ENCODE measurements at places on chromosomes 12 and 14.

GRCh38 chr12:121239351-121240061 is 29.6 kb downstream of the P2RX4 start:
- DNase-seq = peak; percentile 17

- DNase-seq = no peak
These were observed 3.4 kb upstream of the C3AR1 start for GRCh38 chr12:8069582-8069981.

- DNase-seq = no peak
These were observed 176.0 kb downstream of the TMEM121 start for GRCh38 chr14:105702275-105702817.

DNA sequence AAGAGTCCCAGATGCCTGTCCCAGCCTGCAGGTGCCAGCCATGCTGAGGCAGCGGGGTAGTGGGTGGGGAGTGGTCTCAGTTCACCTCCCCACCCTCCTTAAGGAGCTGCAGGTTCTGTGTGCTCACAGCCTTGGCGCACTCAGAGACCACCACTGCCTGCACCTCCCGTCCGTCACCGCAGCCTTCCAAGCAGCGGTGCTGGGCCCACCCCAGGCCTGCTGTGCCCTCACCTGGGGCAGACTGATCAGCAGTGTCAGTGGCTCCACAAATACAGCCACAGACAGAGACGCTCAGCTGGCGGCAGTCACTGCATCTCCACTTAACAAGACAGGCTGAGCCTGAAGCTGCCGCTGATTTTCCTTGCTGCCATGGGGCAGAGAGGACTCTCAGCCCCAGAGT is 120.2 kb downstream of the RFLNA start:
- no peak for DNase-seq

DNA sequence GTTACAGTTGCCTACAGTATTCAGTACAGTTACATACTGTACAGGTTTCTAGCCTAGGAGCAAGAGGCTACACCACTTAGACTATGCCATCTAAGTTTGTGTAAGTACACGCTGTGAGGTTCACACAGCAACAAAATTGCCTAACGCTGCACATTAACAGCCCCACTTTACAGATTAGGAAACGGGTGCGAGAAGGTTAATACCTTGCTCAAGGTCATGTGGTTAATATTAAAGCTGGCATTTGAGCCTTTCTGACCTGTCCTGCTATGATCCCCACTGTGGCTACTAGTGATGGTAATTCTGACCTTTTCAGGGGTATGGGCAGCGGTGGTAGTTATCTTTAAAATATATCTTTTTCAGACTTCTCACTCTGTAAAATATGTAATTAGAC is 20.9 kb downstream of the ACVR1B start:
- DNase-seq = no peak

GRCh38 chr12:116528498-116528897 is 30.7 kb upstream of the MAP1LC3B2 start:
- no peak for DNase-seq

DNA sequence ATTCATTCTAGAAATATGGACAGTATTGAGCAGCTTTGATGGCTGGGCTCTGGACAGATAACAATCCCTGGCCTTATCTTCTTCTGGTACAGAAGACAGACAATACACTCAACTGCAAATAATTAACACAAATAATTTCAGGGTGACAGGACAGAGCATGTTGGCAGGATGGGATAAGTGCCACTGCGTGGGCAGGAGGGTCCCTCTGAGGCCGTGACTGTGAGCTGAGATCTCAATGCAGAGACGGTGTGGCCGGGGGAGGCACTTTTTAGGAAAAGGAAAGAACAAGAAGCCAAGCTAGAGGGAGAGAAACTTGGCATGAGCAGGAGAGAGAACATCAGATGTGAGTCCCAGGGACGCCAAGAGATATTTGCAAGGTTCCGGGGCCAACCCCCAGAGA is 8.1 kb downstream of the SYNE3 start:
- DNase-seq = no peak

- no peak for DNase-seq
These were observed 13.9 kb upstream of the PPP1CC start for GRCh38 chr12:110756611-110757010.

DNA sequence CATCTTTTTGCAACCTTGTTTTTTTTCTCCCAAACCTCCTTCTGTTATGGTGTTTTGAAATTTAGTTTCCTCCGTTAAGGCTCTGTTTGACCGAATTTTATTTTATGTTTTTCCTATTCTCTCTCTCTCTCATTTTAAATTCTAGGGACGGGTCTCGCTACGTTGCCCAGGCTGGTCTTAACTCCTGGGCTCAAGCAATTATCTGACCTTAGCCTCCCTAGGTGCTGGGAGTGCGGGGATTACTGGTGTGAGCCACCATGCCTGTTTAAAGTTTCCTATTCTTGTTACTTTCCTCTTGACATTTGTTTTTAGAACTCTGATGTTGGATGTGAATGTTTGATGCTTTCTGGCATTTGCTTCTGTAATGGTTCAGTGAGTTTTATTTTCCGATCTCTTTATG is 1.0 kb downstream of the ZC3H14 start:
- no peak for DNase-seq

GRCh38 chr14:88323086-88323522 is at the start of gene KCNK10:
KCNK10 (minus strand) TSS chr14:88323269; CDS start chr14:88322798, 471 bp downstream.
- no peak for DNase-seq

DNA sequence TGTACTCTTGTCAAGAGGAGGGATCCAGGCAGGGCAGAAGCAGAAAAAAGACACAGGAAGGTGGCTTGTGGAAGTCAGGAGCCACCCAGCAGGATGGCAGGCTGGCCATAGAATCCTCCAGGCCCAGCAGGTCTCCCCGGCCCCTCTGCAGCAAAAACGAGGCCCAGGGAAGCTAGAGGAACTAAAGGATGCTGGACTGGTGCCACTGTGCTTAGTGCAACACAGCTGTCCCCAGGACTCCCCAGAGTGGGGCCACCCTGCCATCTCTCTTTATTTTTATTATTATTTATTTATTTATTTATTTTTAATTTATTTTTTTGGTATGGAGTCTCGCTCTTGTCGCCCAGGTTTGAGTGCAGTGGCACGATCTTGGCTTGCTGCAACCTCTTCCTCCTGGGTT is 54.1 kb downstream of the PITPNM2 start:
- DNase-seq = no peak

DNA sequence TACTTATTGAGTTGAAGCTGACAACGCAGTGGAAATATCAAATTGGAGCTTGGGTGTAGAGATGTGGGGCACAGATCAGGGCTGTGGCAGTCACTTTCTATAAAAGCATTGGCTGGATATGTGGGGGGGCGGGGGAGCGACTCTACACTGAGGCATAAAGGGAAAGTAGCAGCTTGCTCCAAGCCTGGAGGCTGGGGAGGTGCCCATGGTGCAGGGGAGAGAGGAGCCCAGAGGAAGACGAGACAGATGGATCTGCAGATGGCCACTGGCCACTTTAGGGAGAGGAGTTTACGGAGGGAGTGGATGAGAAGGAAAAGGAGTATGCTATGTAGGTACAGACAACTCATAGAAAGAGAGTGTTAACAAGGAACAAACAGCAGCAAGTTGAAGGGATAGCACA is 13.5 kb upstream of the NGB start:
- DNase-seq = no peak

GRCh38 chr12:80798281-80798680 is 81.6 kb downstream of the MYF5 start:
- no peak for DNase-seq

DNA sequence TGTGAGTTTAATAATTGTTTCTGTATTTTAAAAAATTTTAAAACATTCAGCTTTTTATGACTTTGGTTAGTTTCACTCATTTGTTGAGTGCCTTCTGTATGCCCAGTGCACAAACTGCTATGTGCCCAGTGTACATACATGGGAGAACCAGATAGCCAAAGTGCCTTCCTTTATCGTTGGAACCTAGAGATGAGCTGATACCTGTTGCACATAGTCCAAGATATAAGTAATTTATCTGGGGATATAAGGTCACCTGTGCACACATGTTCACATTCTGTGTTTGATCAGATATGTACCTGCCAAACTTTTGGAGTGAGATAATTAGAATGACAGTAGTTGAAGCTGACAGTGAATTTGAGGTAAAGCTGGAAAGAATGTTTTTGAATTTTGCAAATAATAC is 37.9 kb downstream of the RAB21 start:
- DNase-seq = no peak

DNA sequence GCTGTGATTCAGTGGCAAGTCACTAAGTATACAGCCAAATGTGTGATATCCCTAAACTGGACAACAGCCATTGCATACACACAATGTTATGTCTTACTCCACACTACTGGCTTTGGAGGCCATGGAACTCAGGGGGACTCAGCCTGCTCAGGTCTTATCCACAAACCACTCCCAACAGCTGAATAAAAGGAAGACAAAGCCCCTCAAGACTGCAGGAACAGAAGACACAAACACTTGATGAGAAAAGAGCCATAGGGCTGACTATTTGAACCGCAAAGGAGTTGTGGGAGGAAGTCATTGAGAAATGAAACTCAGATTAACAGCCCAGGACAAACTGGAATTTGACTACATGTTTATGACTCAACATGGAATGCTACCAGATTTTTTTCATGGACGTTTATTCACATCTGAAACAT is 40.9 kb downstream of the PTGER2 start:
- DNase-seq = no peak
